Ammon's horn (tissue), 1 donor: ENCODE measurements at places on chromosomes 6 and 20.

DNA sequence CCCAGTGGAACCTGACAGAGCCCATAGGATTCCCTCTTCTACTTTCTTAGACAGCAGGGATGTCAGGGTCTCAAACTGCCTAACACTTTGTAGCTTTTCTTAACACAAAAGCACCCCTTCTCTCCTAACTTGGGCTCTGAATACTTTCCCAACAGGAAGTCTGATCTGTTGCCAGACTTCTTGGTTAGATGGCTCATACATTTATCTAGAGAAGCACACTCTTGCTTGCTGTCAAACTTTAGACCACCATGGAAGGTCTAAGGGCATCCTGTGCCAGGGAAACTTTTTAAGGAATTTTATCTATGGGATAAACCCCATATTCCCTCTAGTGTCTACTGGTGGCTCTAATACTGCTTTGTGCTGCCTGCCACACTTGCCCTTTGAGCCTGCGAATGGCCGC is 3.3 kb upstream of the C6orf136 start:
- DNase-seq: no peak

GRCh38 chr20:4074877-4075455 is 59.6 kb upstream of the RNF24 start:
- no peak for DNase-seq

DNA sequence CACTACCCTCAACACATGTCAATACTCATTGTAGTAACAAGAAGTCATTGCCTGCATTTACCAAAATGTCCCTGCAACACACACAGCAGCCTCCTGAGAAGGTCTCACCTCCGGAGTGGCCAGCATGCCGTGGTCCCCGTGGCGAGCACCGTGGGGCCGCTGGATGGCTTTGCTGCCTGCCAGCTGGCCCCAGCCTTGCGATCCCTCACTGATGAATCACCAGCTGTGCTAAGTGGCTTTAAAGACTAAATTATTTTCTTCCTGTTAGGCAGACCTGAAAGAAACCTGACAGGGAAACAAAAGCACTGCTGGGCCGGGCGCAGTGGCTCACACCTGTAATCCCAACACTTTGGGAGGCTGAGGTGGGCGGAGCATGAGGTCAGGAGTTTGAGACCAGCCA is 306.7 kb downstream of the CDH4 start:
- DNase-seq: no peak

- no peak for DNase-seq
Observed at GRCh38 chr6:4084444-4085331, 5.8 kb upstream of the FAM217A start.

DNA sequence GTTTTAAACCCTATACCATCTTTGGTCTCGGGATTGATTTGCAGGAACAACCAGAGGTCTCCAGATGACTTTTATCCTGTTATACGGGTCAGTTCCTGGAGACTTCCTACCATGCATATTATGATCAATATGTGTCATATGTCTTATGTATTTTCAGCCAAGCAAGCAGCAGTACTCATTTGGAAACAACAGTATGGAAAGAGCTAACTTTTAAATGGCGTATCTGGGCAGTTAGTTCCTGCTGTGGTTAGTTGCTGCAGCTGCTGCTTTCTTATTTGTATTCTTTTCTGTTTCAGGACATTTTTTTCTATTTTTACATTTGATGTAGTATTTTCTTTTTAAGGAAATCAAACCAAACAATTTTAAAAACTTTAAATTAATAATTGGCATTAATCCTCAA is 207.5 kb downstream of the MANEA start:
- no peak for DNase-seq

DNA sequence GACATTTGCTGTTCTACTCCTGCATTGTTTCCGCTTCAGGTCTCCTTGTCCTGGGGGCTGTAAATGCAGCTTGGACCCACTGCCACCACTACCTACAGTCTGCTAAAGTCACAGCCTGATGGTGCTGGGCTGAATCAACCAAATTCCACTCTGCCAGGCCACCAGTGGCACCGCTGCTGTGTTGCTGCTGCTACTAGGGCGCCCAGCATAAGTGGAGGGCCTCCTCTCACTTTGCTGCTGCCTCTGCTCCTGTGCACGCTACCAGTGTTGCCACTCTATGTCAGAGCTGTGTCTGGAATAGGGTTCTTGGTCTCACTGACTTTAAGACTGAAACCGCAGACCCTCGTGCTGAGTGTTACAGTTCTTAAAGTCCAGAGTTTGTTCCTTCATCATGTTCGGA is 1.4 kb upstream of the SSR1 start:
- DNase-seq: no peak

- peak; percentile 92 for DNase-seq
Observed at GRCh38 chr20:10218536-10219451, at the start of gene SNAP25. SNAP25 (plus strand) TSS chr20:10218830; CDS start chr20:10275492, 56,662 bp downstream.

- DNase-seq: no peak
Observed at GRCh38 chr20:9081423-9081966, 12.6 kb downstream of the PLCB4 start.

- DNase-seq: no peak
Observed at GRCh38 chr6:27532820-27533538, 60.1 kb upstream of the ZNF184 start.

DNA sequence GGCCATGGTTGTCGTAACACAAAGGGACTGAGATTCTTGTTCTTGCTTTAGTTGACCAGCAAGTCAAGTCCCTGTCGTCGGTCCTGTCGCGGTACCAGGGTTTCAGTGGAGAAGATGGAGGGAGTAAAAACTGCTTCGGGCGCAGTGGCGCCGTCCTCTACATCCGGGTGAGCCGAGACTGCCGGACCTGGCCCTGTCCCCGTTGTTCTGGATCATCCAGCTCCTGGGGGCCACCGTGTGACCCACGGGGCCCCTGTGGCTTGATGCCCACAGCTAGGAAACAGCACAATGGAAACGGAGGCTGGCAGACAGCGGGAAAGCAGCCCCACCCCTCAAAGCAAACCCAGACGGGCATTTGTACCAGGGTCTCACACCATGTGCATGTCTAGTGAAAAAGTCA is 15.0 kb downstream of the MTG2 start:
- no peak for DNase-seq

- no peak for DNase-seq
Observed at GRCh38 chr6:158279615-158280014, 32.6 kb upstream of the TULP4 start.

GRCh38 chr6:6665555-6666243 is 77.2 kb downstream of the LY86 start:
- no peak for DNase-seq

DNA sequence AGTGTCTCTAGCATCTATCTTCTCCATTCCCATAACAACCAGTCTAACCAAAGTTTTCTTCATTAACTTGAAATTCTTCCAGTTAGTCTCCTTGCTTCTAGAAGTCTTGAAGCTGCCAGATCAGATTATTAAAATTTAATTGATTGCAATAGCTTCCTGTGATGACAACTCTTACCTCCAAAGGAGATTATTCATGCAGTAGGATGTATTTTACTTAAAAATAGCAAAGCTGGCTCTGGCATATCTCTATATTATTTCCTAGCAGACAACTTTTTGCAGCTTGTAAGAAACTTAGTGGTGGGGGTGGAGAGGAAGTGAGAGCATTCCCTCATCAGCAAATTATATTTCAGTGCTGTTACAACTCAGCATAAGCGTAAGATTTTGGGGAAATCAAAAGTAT is 290.4 kb downstream of the GRIK2 start:
- DNase-seq: no peak

DNA sequence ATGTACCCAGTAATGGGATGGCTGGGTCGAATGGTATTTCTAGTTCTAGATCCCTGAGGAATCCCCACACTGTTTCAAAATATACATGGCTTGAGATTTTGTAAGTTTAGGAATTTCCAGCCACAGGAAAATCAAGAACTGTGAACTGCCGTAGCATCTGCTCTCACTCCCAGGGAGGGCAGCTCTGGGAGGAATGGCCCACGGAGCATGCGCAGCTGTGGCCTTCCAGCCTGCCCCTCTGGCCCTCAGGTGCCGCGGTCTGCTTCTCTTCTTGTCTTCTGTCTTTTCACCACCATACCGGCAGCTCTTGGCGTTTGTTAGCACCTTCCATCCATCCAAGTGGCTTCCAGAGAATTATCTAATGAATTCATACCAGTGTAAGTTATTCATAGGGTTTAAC is 19.9 kb upstream of the EXOC2 start:
- DNase-seq: no peak

GRCh38 chr6:72182337-72183246 is 296.2 kb downstream of the RIMS1 start:
- DNase-seq: peak; percentile 20

GRCh38 chr6:6659600-6660327 is 71.2 kb downstream of the LY86 start:
- peak; percentile 77 for DNase-seq

DNA sequence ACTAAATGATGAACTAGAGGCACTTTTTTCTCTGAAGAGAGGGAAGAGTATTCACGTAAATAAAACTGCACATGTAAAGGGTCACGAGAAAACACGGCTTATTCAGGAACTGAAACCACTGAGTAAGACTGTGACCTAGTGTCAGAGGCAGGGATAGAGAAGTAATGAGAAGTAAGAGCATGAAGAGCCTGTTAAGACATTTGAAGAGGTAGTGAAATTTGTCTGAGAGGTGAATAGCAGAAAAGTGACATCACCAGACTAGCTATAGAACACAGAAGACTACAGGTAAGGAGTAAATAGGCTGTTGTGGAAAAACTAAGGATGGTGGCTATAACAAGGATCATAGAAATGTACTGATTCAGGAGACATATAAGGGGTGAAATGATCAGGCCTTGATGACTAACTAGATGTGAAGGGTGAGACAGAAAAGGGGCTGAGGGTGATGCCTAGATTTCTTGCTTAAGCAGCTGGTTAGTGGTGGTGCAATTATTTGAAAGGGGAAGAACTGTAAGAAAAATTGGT is 76.8 kb downstream of the REV3L start:
- DNase-seq: peak; percentile 65

DNA sequence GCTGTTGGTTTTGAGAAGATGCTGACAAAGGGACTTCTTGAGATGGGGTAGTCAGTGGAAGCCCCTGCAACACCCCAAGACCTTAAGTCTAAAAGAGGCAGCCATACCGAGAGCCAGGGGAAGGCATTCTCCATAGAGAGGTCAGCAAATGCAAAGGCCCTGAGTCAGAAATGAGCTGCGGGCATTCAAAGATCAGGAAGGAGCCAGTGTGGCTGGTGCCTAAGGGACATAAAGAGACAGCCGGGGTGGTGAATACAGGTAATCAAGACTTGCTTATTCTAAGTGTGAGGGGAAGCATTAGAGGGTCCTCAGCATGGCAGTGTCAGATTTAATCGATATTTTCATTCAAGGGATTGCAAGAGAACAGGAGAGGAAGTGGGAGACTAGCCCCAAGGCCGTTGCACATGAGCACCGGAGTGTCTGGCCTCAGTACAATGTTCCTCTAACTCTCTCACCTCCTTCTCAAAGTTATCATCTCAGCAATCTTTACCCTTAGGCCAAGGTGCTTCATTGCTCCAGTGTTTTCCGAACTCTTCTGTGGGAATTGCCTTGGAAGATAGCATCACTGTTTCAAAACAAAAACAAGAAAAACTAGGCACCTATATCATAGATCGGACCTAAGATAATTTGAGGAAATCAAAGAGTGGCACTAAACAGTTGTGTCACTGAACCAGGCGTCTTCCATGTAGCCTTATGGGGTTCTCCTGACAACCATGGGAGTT is 173.2 kb downstream of the DOK5 start:
- no peak for DNase-seq

GRCh38 chr20:4299773-4300172 is 284.4 kb upstream of the RNF24 start:
- DNase-seq: no peak

GRCh38 chr20:64055893-64056638 is 6.6 kb upstream of the SOX18 start:
- DNase-seq: no peak

DNA sequence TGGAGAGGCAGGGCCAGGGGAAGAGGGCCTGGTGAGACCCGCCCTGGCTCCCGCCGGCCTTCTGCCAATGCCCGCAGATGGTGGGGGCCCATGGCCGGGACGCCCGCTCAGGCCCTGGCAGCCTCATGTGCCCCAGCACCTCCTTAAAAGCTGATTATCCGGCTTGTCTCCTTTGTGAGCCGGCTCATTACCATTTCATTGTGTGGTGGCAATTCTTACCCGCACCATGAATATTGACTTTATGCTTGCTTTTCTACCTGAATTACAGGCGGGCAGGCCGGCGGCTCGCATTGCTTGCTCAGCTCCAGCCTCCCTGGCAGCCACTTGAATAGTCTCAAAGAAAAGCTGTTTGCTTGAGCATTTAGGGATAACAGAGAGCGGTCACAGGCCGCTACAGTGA is 120.0 kb upstream of the JAG1 start:
- no peak for DNase-seq

GRCh38 chr20:38260025-38260377 is 534 bp downstream of the KIAA1755 start:
- no peak for DNase-seq

DNA sequence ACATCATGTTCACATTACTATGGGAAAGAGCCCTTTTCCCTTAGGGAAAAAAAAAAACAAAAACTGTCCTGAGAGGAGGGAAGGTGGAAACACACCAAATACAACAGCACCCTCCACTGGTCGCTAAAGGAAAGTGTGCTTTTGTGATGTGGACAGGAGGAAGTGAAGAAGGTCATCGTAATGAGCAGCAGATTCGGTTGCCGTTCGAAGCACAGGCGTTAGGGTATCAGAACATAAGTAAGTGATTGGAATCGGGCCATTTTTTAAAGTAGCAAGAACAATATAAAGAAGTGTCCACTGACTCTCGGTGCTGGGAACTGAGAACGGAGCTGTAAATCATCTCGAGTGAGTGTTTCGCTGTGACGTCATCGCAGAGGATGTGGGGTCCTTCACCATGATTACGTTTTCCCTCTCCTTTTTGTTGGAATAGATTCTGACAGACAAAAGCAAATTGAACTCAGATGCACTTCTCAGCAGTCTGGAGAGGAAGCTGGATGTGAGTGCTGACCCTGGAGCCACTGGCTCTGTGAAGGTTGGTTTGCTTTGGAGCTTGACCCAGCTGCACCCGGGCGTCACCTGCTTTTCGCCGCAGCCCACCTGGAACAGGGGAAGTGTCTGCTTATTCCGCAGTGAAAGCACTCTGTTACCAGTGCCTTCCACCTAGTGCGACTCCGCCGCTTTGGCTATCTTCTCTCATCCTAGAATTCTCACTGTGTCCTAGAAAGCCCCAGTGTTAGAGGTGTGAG is 203.6 kb upstream of the GMDS start:
- DNase-seq: peak; percentile 76

GRCh38 chr6:144346719-144347447 is 61.7 kb downstream of the UTRN start:
- DNase-seq: no peak

DNA sequence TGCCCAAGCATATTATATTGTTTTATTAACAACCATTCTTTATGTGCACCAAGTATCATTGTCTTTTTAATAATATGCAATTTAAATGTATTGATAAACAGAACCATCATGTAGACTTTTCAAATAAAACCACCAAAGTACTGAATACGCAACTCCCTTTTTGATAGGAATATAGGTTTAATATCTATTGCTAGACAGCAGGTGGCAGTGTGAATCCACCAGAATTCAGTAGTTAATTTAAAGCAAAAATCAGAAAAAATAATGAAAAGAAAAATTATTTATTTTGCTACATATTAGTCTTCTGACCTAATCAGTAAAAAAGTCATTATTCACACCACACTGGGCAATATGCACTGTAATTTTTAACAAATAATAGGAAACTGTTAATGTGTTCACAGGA is 143.7 kb downstream of the KLHL32 start:
- peak; percentile 41 for DNase-seq

- DNase-seq: no peak
Observed at GRCh38 chr20:13928901-13929300, 61.5 kb downstream of the SEL1L2 start.
